ENCODE measurements at places on chromosomes 4 and X.

DNA sequence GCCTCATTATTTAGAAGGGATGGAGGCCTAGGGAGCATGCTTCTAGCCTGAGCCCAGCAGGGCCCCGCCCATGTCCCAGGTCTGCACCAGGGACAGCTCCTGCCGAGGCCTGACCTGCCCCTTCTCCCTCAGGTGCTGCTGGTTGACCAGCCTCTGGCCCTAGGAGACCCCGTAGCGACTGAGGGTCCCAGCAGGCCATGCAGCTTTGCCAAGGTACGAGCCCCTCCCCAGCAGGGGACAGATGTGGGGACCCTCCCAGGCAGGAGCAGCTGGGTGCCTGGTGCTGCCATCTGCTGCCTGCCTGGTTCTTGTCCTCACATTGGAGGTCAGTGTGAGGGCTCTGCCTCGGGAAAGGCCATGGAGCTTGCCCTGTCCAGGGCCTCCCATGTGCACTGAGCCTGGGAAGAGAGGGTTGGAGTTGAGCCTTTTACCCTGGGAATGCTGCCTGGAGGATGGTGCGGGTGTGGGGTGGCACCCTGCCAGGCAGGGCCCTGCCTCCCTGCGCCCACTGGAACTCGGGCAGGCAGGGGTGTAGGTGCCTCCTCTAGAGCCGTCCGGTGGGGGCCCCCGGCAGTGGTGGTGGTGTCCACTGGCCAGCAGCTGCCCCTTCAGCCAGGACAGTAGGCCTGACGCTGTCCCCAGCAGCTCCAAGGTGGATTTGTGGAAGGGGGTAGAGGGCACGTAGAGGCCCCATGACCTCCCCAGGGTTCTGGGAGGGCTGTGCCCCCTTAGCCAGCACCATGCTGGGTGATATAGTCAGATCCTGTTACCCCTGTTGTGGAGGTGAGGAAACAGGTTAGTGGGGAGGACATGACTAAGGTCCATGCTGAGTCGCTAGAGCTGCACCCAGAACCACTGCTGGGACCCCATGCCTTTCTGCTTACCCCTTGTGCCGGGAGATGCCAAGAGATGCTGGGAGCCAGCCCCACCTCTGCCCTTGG, 2.2 kb upstream of the MSANTD1 start:
- DNase-seq: no peak

- no peak for DNase-seq
Measured at GRCh38 chr4:3851211-3851610, 85.0 kb downstream of the ADRA2C start.

DNA sequence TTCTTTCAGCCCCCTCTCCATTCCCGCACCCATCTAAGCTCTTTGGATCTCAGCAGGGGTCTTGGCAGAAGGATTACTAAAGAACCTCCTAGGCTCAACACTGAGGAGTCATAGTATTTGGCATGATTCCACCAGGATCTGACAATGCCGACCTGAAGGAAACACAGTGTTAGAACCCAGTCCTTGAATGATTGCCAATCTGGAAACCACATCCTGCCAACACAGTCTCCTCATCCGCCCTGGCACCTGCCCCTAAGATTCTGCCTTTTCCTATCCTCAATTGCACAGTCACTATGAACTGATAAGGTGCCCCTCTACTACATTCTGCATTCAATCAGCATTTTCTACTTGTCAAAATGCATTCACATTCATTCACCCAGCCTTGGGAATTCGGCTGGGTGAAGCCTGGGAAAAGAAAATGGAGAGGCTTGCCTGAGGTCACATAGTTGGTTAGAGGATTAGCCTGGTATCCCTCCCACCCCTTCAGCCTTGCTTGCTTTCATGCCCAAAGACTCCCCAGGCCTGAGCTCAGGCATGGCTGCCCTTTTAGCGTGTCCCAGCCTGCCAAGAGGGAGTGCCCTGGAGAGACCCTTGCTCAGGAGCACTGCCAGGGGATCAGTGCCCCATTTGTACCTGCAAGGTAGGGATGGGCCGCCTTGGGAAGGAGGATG, 2.2 kb upstream of the CLDN2 start:
- no peak for DNase-seq

GRCh38 chrX:119501511-119502148, 33.4 kb downstream of the SLC25A5 start:
- DNase-seq: no peak

- DNase-seq: no peak
Measured at GRCh38 chr4:102411408-102411807, 66.1 kb upstream of the SLC39A8 start.

DNA sequence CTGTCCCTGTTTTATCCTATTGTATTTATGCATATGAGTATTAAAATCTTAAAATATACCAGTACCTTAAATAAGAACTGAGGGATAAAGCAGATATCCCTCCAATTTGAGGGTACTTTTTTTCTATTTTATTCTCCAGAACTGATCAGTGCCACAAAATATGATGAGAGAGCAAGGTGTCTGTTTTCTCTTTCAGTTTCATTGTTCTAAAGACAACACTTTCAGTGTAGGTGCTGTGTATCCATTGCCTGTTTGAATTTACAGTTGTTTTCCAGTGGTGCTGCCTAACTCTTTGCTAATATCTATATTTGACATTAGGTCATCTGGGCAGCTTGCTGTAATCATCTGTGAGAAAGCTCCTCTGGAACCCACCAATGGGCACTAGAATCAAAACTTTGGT, 394.7 kb downstream of the IL1RAPL1 start:
- DNase-seq: no peak

GRCh38 chrX:49254639-49255038, 9.9 kb downstream of the FOXP3 start:
- DNase-seq: no peak

DNA sequence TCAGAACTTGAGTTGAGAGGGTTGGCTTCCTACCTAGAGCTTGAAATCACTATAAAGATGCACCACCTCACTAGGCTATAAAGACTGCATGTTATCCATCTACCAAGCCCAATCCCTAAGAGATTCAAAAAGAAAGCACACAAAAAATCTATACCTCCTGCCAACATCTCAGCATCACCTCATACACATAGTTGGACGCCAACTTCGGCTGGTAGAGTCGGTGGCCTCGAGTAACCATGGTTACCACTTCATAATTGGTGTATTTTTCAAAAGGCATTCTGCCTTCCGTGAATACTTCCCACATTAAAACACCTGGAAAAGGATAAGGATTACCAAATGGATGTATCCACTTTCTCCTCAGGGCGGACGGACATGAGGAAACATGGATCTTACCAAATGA, 4.5 kb upstream of the TXK start:
- DNase-seq: no peak

- no peak for DNase-seq
Measured at GRCh38 chr4:47213971-47214370, 182.6 kb downstream of the GABRB1 start.

DNA sequence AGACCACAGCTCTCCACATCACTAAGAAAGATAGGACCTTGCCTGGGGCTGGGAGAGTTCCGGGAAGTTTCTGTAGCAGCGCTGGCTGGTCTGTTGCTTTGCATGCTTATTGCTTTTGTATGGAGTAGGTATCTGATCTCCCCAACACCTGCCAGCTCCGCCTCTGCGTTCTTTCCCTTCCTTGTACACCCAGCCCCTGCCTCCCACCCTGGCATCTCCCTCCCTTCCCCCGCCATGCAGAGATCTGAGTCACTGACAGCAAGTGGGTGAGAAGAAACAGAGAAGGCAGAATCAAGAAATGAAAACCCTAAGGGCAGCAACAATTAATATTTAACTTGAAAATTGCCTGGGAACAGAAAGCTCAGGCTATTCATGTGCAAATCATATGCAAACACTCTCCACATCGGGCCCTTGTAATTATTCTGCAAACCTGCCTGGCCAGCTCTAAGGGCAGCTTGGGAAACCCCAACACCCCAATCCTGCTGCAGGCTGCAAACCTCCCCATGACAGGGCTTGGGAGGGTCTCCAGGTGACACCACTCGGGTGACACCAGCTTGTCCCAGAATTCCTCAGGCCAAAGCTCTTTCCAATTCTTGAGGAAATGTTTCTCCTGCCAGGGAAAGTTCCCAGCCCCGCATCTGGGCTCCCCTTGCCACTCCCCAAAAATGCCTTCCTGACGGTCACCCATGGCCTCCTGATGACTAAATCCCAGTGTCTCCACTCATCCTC, 257.2 kb downstream of the FBXW7 start:
- DNase-seq: no peak
